ENCODE measurements at places on chromosomes 1 and 21.

DNA sequence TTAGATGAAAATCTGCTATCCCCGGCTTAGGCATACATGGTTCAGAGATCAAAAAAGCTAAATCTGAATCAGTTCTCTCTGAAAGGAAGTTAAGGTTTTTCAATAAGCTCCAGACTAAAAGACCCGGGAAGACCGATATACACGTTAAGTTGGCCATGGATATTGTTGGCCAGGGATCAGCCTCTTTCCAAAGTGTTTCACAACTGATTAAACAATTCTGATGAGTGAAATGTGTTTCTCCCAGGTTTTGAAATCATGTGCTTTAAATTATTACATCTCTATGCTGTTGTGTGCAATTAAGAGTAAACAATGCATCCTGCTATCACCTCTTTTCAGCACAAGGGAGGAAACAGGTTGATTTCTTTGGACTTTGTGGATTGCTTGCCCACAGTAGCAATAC, 23.7 kb upstream of the GNG12 start:
- DNase-seq: no peak

DNA sequence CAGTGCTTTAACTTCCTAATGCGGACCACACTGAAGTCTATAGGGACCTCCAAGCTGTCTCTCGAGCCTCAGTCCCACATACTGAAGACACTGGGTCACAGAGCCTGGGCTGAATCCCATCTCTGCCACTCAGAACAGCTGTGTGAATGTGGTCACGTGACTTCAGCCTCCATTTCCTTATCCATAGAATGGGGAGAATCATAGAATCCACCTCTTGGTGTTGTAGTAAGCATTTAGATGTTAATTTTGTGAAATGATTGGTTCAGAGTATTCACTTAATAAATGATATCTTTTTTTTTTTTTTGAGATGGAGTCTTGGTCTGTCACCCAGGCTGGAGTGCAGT, 41.2 kb upstream of the LYST start:
- DNase-seq: no peak

GRCh38 chr1:30919025-30919881, 10.7 kb upstream of the SDC3 start:
- peak; percentile 64 for DNase-seq

DNA sequence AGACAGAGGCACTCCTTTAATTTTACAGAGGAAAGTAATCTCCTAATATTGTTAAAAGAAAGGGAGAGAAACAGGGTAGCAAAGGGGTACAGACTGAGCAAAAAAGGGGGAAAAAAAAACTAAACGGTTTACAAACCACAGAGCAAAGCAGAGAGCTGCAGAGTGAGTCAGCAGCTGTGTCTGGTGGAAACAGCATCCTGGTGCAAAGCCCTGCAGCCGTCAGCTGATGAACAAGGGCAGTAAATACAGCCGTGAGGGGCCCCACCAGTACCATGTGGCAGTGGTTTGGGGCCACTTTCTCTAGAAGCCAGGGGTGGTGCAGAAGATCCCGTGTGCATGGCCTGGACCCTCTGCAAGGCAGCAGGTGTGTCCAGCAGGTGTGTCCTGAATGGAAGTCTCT, 111.3 kb downstream of the ERG start:
- DNase-seq: peak; percentile 38

GRCh38 chr1:114270718-114271117, 117.0 kb upstream of the SYT6 start:
- DNase-seq: no peak

All from ELR (cell line).